Kidney (tissue), 22 donors: ENCODE measurements at places on chromosomes 1 and 21. TPM values are rescaled to one million over a fixed set of nuclear protein-coding genes. Genes with fewer than 3 reads are reported as not detected.

CSMD2 gene
- not detected for polyA plus RNA-seq

SLC26A9 gene
- 5.9 TPM for polyA plus RNA-seq

CFAP107 gene
- not detected for polyA plus RNA-seq

PTPN14 gene
- 5.1 TPM for polyA plus RNA-seq

ZNF648 gene
- not detected for polyA plus RNA-seq

C1orf167 gene
- 1.9 TPM for polyA plus RNA-seq

BACH1 gene
- 5.6 TPM for polyA plus RNA-seq

WNT2B gene
- polyA plus RNA-seq: 0.75 TPM

VPS26C gene
- polyA plus RNA-seq: 30.0 TPM

PLA2G2F gene
- polyA plus RNA-seq: not detected

FAM72D gene
- 0.24 TPM for polyA plus RNA-seq

TTLL7 gene
- 2.3 TPM for polyA plus RNA-seq

S100B gene
- 2.6 TPM for polyA plus RNA-seq

HFM1 gene
- polyA plus RNA-seq: 1.2 TPM

TACSTD2 gene
- 127 TPM for polyA plus RNA-seq

GJA8 gene
- polyA plus RNA-seq: not detected

GBP6 gene
- not detected for polyA plus RNA-seq
